GM12878 (cell line): ENCODE measurements at places on chromosomes 2 and 18. TPM values are rescaled to one million over a fixed set of nuclear protein-coding genes. Genes with fewer than 3 reads are reported as not detected.

Gene NGEF
- not detected in 2 replicates for total RNA-seq

Gene TAF1B
- total RNA-seq, result 10.6 and 12.4 TPM in 2 replicates

Gene COLEC11
- 0.66 and 0.74 TPM in 2 replicates for total RNA-seq

Gene BOLL
- not detected in 2 replicates for total RNA-seq

Gene TUBA3D
- total RNA-seq, result not detected in 2 replicates

Gene ZC3H6
- total RNA-seq, result 4.7 and 5.0 TPM in 2 replicates
